ENCODE measurements at places on chromosomes 5 and 9. TPM values are rescaled to one million over a fixed set of nuclear protein-coding genes. Genes with fewer than 3 reads are reported as not detected.

Gene ZNF658
- 4.4 TPM for polyA plus RNA-seq

Gene STK32A
- polyA plus RNA-seq, result 0.27 TPM

Gene RNF145
- polyA plus RNA-seq, result 47.3 TPM

Gene LRRC19
- 121 TPM for polyA plus RNA-seq

Gene TYRP1
- 1.6 TPM for polyA plus RNA-seq

Gene GPR107
- 2.7 TPM for polyA plus RNA-seq

Gene CORO2A
- polyA plus RNA-seq, result 57.0 TPM

All from small intestine (tissue), 16 donors.